ENCODE measurements at places on chromosomes 12 and 14.

GRCh38 chr12:65868133-65868705 lies 43.9 kb downstream of the HMGA2 start:
- DNase-seq: no peak

DNA sequence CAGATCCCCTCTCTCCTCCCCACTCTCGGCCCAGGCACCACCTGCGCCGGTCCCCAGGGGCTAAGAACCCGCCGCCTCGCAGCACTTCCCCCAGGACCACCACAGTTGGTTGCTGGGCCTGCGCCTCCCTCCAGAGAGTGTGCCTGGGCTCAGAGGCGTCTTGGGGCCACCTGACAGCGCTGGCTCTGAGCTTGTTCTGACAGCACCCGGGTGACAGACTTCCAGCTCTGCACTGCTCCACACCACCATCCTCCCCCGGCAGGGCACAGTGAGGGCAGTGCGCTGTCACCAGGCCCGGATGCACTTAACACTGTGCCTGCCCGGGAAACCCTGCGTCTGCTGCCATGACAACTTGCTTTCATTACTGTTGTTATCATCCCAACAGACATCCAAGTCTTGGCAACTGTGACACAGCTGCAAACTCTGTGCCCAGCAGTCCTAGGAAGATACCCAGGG lies 6.6 kb downstream of the BRF1 start:
- no peak for DNase-seq

GRCh38 chr12:53217051-53217930 lies 10.2 kb upstream of the ITGB7 start:
- DNase-seq: no peak

DNA sequence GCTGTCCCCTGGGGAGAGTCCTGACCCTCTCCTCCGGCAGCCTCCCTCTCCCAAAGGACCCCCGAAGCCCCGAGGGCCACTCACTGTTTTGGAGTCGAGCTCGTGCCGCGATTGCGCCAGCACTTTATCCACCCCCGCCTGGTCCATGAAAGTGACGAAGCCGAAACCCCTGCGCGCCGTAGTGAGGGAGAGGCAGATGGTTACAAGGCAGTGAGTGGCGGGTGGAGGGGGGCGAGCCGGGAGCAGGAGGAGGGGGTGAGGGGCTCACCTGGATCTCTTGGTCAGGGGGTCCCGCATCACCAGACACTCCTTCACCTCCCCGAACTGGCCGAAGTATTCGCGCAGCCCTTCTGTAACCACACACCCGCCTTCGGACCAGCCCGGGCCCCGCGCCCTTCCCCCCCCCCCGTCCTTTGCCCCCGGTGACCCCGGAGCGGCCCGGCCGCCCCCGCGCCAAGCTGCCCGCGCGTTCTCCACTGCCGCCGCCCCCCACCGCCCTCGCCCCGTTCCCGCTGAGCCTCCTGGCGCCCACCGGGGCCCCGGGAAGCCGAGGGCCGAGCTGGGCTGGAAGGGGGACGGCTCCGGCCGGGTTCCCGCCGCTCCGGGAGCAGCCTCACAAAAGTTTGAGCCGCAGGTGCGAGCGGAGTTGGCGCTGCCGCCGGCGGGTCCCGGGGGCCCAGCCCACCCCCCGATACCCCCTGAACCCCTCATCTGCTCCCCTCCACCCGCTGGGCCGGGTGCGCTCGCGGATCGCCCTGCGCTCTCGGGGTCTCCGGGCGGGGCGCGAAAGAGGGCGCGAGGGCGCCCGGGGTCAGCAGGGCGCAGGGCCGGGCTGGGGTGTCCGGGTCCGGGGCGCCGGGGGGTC lies 808 bp downstream of the MSI1 start:
- no peak for DNase-seq

- no peak for DNase-seq
Measured at GRCh38 chr12:80648881-80649280, 58.6 kb upstream of the MYF6 start.
